ENCODE measurements at places on chromosomes 5 and 9.
A peak's percentile ranks its signal among the peaks of the same experiment; 100 is the strongest.

GRCh38 chr9:134656334-134657006 lies 14.9 kb downstream of the COL5A1 start:
- DNase-seq = no peak

DNA sequence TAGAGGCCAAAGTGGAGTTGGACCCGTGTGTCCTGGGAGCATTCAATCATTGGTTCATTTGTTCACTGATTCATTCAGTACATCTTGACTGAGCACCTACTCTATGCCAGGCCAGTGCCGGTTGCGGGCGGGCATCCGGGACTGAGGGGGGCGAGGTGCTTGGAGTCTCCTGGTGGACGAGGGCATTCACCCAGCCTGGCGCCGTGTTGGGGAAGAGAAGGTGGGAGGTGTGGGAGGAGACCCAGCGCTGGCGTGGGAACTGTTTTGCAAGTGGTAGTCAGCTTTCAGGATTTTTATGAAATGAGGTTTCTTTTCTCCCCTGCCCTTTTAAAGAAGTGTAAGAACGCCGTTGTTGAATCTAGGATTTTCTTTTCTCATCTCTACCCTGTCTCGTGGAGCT lies 37.2 kb downstream of the NCS1 start:
- DNase-seq = no peak

DNA sequence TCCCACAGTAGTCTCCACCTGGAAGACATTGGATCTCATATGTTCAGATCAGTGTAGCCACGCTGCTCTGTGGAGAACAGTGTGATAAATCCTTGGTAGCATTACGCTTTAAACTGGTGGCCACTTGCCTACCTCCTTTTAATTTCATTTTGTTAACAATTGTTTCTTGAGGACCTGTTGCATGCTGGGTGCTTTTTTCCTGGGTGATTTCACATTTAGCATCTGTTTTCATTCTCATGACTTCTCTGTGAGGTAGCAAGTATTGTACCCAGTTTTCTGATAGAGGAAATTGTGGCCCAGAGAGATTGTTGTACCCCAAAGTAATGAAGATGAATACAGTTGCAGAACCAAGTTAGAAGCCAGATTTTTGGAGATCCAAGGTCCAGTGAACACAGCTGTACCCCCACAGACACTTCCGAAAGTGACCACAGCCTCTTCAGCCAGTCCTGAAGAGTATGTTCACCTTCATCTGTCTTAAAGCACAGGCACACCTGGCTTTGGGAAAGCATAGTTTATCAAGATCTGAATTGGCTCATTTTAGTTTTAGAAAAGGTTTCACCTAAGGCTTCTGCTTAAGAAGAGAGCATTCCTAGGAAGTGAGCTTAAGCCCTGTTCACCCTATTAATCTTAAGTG lies 75.2 kb downstream of the F2RL2 start:
- no peak for DNase-seq

DNA sequence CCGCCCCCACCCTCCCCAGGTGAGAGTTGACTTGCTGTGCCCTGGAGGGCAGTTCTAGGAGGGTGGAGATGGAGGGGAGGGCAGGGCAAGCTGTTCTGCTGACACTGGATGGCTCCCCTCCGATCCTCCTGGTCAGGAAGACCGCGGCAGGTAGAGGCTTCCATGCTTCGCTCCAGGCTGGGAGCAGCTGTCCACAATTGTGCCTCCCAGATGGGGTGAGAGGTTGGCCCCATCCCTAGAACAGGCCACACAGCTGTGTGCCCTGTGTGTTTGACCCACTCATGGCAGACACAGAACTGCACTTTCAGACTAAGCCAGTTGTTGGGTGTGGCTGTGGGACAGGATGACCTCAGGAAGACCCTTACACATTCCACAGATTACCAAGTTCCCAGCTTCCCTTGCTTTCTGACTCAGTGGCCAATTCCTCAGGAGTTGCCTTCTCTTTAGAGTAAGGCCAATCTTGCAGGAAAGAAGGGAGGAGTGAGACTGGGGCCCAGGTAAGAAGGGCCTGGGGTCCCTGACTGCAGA lies 72.1 kb upstream of the HSPA9 start:
- no peak for DNase-seq

DNA sequence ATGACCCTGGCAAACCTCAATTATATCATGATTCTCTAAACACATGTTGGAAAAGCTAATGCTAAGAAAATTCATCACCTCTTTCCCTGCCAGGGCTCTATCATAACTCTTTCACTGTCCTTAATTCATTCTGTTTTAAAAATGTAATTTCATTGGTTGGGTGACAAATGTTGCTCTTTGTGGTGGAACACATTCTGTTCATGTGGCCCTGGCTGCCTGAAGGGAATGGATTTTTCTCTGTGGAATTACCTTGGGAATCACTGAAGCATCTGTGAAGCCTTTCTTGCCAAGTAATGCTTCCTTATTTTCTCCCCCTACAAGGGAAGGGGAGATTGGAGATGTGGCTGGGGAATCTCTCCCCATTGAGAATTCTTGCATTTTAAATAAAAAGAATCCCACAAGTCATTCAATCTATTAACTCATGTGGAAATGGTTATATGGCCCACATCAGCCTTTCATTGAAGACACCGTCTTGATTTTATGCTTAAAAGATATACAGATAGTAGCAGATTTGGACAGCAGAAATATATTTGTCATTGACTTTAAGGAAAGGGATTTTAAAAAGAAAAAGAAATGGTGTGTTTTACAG lies 201.8 kb upstream of the NMUR2 start:
- peak; percentile 26 for DNase-seq

DNA sequence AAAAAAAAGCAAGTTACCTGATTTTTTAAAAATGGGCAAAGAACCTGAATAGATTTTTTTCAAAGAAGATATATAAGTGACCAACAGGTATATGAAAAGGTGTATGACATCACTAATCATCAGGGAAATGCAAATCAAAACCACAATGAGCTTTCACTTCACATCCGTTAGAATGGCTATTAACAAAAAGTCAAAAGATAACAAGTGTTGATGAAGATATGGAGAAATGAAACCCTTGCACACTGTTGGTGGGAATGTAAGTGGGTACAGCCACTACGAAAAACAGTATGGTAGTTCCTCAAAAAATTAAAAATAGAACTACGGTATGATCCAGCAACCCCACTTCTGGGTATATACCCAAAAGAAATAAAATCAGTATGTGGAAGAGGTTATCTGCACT lies 134.8 kb downstream of the UGCG start:
- DNase-seq = no peak

DNA sequence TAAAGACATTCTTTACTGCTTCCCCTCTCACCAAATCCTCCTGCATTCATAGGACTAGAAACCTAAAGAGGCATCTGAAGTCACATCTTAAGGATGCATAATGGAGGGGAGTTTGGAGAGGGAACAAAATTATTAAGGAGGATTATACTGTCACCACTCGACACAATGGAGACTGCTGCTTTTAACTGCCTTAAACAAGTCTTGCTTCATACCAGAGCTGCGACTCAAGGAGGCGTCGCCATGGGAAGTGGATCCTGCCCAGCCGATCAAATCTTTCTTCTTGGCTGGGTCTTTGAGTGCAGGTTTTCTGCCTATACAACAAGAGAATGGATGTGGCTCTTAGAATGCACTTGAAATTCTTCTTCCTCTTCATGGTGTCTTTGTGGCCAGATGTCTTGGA lies 66.7 kb upstream of the FOXE1 start:
- DNase-seq = no peak

DNA sequence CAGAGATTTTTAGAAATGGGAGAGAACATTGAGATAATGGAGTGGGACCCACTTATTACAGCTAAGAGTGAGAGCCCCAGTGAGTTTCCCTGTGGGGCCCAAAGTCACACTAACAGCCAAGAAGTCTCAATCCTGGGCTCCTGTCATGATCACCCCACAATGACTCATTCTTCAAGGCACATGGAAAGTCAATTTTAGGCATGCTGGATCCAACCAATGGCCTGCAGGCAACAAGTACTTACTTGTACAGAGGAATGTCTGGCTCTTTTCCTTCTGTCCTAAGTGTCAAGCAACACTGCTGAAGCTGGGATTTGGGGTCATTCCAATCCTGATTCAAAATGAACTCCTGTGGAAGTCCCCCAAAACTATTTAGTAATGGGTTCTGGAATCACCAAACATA lies 123.1 kb downstream of the DROSHA start:
- no peak for DNase-seq

DNA sequence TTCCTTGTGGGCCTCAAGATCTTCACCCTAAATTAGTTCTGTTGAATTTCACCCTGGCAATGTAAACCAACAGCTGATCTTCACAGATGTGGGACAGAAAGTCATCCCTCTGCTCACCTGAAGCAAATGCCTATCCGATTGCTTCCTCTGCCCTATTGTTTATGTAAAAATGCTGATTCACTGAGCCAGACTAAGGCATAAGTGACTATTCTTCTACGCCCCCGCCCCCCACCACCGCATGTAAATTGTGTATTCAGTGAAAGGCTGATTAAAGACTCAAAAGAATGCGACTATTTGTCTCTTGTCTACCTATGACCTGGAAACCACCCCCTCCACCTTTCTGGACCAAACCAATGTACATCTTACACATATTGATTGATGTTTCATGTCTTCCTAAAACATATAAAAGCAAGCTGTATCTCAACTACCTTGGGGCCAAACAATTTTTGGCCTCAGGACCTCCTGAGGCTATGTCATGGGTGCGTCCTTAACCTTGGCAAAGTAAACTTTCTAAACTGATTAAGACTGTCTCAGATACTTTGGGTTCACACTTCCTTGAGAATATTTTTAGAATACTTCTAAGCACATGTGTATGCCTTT lies 129.7 kb upstream of the BOD1 start:
- no peak for DNase-seq

DNA sequence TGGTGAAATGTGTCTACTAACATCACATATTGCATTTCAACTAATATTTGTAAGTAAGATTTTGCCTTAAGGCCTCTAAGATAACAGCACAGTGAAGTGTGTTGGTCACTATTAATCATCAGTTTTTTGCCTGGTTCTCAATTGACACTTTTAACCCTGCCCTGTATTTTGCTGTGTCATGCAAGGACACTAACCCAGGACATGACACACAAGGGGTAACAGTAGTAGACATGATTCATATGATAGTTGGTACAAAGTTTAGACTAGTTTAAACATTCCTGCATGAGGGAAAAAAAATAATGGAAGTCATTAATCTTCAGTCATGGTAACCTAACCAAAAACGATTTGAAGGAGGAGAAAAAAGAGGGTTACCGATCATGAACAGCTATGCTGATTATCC lies 207.0 kb downstream of the DEPDC1B start:
- DNase-seq = no peak

DNA sequence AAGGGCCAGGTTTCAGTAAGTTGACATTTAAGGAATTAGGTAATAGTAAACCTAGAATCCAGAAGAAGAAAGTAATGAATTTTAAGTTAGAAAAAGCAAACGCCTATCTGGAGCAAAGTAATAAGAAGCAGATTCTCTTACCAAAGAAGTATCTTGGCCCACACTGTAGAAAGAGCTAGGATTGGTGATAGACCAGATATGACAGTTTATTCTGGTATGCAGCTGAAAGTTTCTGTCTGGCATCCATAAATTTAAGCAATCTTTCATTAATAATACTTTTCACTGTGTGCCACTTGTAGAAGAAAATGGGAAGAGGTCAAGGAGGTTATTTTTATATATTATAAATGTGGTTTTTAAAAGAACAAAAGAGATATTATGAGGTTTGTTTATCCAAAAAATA lies 3.0 kb downstream of the RECK start:
- no peak for DNase-seq

- DNase-seq = no peak
These were observed 59.5 kb downstream of the EBF1 start for GRCh38 chr5:159040181-159040580.

- no peak for DNase-seq
These were observed 70.5 kb upstream of the RNU6ATAC start for GRCh38 chr9:134234687-134235359.

- no peak for DNase-seq
These were observed 24.6 kb downstream of the TRAF1 start for GRCh38 chr9:120901755-120902568.

DNA sequence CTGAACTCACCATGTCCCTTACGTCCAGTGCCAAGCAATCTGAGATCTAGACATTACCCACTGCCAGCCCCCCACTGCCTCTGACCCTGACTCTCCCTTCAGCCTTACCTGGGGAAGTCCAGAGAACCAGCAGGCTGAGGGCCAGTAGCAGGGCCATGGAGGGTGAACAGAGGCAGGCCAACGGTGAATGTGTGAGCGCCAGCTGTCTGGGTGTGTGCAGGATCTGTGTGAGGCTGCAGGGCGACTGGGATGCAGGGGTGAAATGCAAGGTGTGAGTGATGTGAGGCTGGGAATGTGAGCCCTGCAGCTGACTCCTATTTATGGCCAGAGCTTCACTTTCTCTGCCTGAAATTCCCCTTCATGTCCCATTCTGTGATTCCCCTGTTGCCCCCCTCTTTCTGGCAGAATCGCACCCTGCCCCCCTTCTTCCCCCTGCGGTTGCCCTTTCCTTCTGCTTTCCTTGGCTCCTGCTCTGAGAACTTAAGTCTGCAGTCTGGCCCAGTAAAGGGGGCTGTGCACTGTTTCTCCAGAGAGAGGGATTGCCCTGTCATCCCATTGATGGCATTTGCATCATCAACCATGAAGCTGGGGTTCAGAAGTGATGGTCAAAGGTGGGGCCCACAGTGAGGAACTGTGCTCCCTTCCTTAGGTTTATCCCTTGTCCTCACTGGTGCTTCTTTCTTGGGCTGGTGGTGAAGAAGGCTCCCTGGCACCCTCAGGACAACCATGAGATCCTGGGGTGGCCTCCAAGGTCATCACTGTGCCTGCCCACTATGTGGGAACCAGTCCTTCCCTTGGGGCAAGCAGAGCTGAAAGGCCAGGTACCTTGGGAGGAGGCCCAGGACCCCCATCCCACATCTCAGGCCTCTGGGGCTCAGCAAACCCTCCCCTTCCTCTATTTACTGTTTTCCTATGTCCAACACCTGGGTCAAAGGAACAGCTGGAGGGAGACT lies at the start of gene CCL19:
TSS of gene CCL19 (minus strand) at position 294 of the 953 bp plus-strand sequence. CDS start at position 157, 137 bp downstream.
- DNase-seq = no peak

Measured in NCI-H446 (cell line).